ENCODE measurements at places on chromosomes 5 and 9.

DNA sequence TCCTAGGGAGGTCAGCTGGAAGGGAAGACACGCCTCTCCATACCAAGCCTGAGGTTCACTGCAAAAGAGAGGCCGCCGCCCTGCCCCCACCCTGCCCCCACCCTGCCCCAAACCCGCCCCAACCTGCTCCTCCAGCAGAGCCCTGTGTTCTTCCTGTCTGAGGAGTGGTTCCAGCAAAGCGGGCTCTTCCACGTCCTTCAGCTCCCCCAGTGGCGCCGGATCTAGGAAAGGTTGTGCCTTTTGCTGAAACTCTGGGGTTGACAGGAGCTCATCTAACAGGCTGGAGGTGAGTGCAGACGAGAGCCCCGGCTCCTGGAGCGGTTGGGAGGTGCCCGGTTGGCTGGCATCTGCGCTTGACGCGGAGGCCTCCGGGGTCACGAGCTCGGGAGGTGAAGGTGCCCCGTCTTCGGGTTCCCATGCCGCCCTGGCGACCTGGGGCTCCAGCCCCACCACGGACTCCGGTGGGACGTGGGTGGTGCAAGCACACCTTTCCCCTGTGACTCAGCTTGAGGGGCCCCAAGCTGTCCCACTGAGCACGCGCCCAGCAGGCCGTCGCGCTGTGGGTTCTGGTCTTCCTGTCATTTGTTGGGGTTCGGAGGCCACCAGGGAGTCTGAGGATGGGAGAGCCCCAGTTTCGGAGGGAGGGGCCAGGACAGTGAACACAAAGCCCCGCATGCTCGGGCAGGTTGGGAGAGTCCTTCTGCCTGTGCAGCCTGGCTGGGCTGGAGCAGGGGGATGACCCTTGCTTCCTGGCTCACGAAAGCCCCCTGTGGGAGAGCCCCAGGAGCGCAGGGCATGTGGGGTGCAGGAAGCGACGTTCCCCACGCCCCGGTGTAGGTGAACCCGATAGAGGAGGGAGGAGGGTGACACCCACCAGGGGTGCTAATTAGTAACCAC lies 1467.1 kb downstream of the FOXD4L5 start:
- DNase-seq, result peak; percentile 35

- DNase-seq, result no peak
These were observed 19.4 kb downstream of the ABO start for GRCh38 chr9:133255371-133256135.

GRCh38 chr5:123036391-123037103 lies at the start of gene PPIC:
Gene PPIC, minus strand, starts transcription at chr5:123036725. Its CDS starts 100 bp downstream, at chr5:123036625.
- DNase-seq, result no peak

- DNase-seq, result no peak
These were observed 434.6 kb downstream of the TAF11L14 start for GRCh38 chr5:18068826-18069225.

DNA sequence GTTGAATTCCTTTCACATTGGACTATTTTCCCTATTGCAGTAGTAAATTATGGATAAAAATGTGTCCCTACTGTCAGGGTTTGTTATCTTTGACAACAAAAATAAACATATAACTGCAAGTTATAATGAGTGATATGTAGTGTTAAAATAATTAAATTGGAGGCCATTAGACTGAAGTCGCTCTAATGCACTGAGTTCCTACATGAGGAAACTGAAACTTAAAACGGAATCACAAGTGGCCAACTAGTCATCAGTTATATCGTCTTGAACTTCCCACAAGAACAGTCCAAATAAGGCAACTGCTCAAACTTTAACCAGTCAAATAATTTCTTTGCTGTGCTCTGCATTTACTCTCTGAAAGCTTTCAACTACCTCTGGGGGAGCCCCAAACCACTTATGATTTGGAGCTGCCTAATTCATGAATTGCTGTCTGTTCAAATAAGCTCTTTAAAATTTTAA lies 2.1 kb upstream of the IFT74 start:
- no peak for DNase-seq

- DNase-seq, result no peak
These were observed 80.1 kb downstream of the SPTLC1 start for GRCh38 chr9:92035146-92035545.

DNA sequence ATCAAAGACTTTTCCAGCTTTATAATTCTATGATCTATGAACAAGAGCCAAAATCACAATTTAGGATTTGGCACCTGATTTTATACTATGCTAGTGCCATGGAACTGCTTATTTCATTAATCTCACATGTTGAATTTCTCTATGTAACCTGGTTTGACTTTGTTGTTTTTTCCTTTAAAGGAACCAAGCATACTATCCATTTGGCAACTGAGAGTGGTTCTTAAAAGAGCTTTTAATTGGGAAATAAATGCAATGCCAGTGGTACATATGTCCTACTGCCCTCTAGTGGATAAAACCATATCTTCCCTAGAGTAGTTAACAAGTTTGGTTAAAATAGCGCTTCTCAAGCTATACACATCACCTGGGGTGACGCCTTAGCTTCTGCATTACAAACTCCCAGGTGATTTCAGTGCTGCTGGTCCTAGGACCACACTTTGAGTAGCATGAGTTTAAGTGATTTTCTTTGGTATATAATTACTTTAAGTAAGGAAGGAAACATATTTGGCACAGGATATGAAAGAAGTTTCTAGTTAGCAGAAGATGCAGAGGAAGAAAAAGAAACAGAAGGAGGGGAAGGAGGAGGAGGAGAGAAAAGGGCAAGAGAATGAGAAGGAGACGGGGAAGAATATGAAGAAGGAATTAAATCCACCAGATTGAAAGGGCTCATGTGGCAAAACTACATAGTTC lies 56.8 kb downstream of the FGF10 start:
- DNase-seq, result no peak

DNA sequence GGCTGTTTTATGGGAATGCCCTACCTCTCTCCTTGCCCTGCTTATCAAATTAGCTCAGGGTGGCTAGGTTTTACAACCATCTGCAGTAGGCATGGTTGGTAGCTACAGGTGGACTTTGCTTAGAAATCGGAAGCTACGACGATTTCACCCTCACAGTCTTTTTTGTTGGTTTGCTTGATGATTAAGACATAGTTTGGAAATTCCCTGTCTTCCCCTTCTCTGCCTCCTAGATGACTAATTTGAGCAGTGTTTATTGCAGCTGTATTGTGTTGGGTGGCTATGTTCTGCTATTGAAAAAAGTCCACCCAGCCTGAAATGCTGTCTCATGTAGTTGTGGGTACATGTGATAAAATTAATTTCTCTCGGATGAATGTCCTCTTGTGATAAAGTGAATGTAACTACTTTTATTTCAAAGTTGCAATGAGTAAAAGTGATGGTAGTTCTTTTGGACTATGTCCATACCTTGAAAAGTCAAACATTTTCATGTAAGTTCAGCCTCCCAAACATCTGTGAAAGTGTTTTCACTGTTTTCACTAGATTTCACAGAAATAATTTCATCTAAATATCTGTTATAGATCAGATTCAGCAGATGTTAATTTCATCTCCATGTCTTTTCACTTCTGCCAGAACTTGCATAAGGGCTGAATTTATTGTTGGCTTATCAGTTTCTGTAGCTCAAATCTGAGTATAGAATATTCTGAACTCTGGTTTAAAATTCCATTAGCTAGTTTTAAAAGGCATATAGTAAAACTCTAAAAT lies 37.3 kb upstream of the FYB1 start:
- DNase-seq, result no peak

- DNase-seq, result no peak
These were observed 4.7 kb upstream of the ISCA1 start for GRCh38 chr9:86287013-86287412.

GRCh38 chr5:16057277-16057676 lies 122.3 kb downstream of the MARCHF11 start:
- DNase-seq, result no peak

GRCh38 chr5:179162351-179163235 lies 102.4 kb downstream of the ZNF354C start:
- no peak for DNase-seq

- no peak for DNase-seq
These were observed 354 bp downstream of the NCBP1 start for GRCh38 chr9:97633859-97634490.

Data from activated CD8-positive, alpha-beta memory T cell treated with anti-CD3 and anti-CD28 coated beads for 4 hours (primary cell).